Regular cardiac myocyte (primary cell): ENCODE measurements at places on chromosomes 12 and 14. TPM values are rescaled to one million over a fixed set of nuclear protein-coding genes. Genes with fewer than 3 reads are reported as not detected.

NINJ2 gene
- total RNA-seq = 0.19 and 0.28 TPM in 2 replicates

FBXO34 gene
- total RNA-seq = 23.7 and 26.8 TPM in 2 replicates

C1R gene
- total RNA-seq = 11.7 and 106 TPM in 2 replicates

NAA30 gene
- total RNA-seq = 16.6 and 23.8 TPM in 2 replicates

TMPO gene
- 49.9 and 173 TPM in 2 replicates for total RNA-seq

BBOF1 gene
- total RNA-seq = 5.8 and 9.0 TPM in 2 replicates
